ENCODE measurements at places on chromosomes 5 and 9. TPM values are rescaled to one million over a fixed set of nuclear protein-coding genes. Genes with fewer than 3 reads are reported as not detected.

GRCh38 chr9:126818482-126818881, 13.6 kb downstream of the ZBTB43 start:
- DNase-seq = no peak

GRCh38 chr5:168469816-168470215, 16.5 kb upstream of the RARS1 start:
- no peak for DNase-seq

Gene TMEM250
- 14.0 TPM for polyA plus RNA-seq

Gene SVEP1
- 6.2 TPM for polyA plus RNA-seq

DNA sequence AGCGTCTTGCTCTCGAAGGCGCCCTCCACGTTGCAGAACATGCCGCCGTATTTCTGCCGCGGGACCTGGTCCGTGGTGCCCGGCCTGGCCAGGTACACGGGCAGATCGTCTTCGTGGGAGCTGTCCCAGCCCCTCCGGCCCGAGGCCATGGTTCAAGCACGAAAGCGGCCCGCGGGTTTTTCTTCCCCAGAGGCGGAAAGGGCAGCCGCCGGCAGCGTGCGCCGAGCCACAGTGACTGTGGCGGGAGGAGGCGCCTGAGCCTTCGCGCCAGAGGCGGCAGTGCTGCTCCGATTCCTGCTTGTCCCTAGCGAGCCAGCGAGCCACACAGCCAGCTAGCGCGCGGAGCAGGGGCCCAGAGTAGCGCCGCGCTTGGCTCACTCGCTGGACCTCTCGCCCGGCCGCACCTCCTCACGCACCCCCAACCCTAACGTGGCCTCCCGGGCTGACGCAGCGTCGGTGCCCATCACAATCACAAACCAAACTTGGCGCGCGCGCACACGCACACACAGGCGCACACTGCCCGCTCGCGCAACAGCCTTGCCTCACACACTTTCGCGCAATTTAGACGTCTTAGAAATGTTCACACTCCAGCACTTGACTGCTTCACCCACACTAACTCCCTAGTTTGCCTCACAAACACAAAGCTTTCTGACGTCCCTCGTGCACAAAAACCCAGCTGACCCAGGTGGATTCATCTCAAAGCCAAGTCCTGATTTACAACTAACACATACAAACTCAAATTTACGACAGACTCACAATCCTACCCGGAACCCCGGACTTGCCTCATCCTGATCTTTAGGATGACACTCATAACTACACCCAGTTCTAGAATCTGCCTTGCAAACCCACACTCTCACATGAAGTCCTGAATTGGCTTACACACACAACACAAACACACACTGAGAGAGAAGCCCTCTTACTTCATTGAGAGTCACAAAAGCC, at the start of gene DPYSL3:
DPYSL3 (minus strand) TSS at position 359 of the 942 bp plus-strand sequence; CDS start at position 149, 210 bp downstream.
- peak; percentile 53 for DNase-seq

GRCh38 chr5:35668319-35668718, 50.7 kb downstream of the SPEF2 start:
- no peak for DNase-seq
